Foreskin keratinocyte (primary cell): ENCODE measurements at places on chromosomes 2 and 18.

DNA sequence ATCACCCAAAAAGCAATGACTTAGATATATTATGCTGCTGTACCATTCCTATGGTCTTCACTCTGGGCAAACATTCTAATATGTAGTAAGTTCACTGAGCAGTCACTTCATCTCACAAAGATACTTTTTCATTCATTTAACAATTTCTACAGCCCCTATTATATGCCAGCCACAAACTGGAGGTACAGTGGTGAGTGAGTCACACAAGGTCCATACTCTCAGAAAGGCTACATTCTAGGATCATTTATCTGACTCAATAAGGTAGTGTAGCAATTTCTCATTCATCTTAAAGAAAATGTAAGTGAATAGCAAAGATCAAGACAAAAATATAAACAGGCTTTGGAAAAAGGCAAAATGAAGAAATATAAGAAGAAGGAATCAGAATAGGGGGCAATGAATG, 40.5 kb downstream of the NHEJ1 start:
- DNase-seq, result no peak

GRCh38 chr2:95023222-95023597, 2.3 kb upstream of the MAL start:
- no peak for DNase-seq

DNA sequence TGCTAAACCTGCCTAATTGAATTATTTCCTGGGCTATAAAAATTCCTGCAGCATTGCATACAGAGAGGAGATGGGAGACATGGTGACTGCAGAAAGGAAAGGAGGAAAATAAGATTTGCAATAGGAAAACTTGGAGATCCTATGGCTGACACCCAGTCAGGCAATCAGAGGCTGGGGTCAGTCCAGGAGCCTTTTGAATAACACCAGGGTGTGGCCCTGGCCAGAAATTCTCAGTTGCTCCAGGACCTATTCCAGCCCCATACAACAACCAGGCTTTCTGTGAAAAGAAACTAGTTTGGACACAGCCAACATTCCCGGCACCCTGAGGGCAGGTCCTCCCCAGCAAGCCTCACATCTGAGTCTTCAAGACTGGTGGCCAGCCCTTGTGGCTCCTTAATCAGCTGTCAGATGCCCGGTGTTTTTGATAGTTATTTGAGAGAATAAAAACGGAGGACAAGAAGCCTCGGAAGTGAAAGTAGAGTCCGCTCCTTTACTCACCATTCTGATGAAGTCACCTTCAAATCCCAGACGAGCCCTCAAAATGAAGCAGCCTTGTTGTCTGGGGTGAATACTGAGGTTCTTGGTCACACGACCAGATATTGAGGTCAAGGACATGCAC, 31.1 kb upstream of the GMCL1 start:
- DNase-seq, result peak; percentile 37

DNA sequence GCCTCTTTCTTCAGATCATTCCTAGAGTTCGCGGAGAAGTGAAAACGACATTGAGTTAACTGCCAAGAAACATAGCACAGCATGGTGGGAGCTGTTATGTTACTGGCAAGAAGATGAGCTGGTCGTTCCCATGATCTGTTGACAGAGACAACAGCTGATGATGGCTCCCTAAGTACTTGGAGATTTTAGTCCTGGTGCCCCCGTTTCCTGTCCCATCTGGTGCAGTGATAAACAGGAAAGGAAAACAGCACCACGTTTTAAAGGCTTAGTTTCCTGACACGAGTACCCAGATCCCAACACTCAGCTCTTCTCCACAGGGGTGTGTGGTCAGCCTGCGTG, 56.4 kb upstream of the KCNG2 start:
- DNase-seq, result no peak

GRCh38 chr2:135607561-135607960, 76.3 kb downstream of the R3HDM1 start:
- DNase-seq, result no peak

DNA sequence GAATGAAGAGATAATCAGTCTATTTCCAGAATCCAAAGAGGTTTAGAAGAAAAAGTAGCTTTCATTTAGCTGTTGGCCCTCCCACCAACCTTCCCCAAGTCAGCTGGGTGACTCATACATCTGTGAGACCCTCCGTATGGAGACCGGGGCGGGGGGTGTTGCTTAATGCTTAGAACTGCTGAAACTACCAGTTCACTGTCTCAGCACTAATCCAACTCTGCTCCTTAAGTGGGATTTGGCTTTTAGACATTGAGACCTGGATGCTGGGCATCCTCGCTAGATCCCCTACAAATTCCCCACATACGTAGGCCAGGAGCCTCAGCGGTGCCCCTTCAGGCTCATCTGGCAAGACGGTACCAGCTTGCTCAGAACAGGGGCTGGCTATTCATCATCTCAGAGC, at the start of gene SAG:
TSS of gene SAG (plus strand) at position 252 of the 400 bp plus-strand sequence. CDS start 1,374 bp downstream, outside the sequence.
- DNase-seq, result no peak

DNA sequence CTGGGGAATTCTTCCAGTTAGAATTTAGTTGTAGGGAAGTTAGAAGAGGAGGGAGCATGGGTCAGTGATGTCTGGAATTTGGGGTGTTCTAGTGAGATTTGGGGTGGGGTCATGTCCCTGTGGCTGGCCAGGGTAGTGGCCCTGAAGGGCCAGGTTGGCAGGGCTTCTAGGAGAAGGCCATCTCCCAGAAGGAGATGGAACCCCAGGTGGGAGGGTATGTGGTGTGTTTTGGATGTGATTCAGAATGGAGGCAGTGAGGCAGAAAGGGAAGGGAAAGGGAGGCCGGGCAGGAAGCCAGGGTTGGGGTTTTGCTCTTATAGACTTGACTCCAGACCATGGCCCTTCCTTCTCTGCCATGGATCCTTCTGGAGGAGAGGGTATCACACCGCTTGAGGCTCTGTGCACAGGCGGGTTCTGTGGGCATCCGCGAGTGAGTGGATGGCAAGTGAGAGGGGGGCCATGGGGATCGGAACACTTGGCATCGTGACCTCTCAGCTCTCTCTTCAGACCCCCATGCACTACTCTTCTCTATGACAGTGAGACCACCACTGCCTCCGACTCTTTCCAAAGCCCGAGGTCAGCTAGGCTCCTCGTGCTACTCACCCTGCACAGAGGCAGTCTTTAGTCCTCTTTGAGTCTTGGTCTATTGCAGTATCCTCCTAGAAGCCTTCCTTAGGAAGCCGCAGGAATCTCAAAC, 7.3 kb downstream of the GREB1 start:
- no peak for DNase-seq

DNA sequence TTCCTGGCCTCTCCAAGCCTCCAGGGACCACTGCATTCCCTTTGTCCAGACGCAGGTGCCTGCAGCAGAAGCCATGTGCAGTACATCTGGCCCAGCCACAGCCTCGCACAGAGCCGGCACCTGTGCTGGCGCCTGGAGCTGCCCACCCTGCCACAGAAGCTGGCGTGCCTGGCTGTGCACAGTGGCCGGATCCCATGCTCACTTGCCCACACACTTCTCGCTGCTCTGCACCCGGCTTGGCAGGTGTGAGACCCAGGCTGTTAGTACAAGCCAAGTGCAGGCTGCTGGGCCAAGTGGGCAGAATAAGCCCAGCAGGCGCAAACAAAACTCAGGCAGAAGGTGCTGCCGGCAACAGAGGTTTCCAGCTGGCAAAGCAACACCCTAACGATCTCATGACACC, 124.5 kb upstream of the CCDC150 start:
- DNase-seq, result no peak

GRCh38 chr2:11833601-11834000, 87.2 kb downstream of the LPIN1 start:
- DNase-seq, result no peak

- no peak for DNase-seq
Observed at GRCh38 chr2:31979956-31980355, 30.9 kb downstream of the MEMO1 start.
